ENCODE measurements at places on chromosomes 6 and 20. TPM values are rescaled to one million over a fixed set of nuclear protein-coding genes. Genes with fewer than 3 reads are reported as not detected.

The RCAN2 gene
- total RNA-seq = 15.1 TPM

The MSH5 gene
- 2.9 TPM for total RNA-seq

The PACSIN1 gene
- total RNA-seq = 2.9 TPM

The ARG1 gene
- 0.41 TPM for total RNA-seq
